ENCODE measurements at places on chromosomes 16 and 17. TPM values are rescaled to one million over a fixed set of nuclear protein-coding genes. Genes with fewer than 3 reads are reported as not detected.

GRCh38 chr17:43871946-43872690 lies 25.1 kb downstream of the CD300LG start:
- peak; percentile 7 for DNase-seq

DNA sequence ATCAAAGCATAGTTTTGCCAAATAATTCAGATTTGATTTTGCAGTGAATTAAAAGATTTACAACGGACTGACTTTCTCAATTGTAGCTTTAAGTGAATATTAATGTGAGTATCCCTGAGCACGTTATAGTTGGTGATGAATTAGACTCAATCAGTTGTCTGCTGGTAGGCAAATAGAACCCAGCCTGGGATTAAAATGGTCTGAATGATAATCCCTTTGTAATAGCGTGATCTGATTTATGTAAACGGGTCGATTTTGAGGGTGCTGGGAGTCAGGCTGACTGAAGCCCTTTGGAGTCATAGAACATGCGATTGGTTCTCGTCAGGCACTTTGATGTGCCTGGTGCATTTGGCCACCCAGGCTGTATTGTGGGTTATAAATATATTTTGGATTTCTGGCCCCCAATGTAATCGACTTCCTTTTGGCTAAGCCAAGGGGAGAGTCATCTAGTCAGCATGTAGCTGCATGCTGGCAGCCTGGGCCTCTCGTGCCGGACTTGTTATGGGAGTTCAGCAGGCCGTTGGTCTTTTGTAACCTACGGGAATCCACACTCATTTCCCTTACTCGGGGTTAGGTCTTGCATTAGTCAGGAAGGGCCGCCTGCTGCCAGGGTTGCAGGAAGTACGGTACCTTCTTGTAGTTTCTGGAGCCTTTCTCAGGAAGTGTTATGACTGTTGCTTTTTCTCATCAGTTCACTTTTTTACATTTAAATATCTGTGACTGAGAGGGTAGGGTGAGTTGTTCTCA lies 5.4 kb downstream of the PGS1 start:
- no peak for DNase-seq

- no peak for DNase-seq
Observed at GRCh38 chr16:24281466-24281865, 25.3 kb downstream of the CACNG3 start.

GRCh38 chr16:85651629-85652430 lies 36.9 kb downstream of the GINS2 start:
- peak; percentile 34 for DNase-seq

GRCh38 chr17:63445571-63445953 lies 544 bp downstream of the CYB561 start:
- peak; percentile 52 for DNase-seq

- DNase-seq, result peak; percentile 27
Observed at GRCh38 chr16:188674-189073, 8.4 kb downstream of the HBQ1 start.

DNA sequence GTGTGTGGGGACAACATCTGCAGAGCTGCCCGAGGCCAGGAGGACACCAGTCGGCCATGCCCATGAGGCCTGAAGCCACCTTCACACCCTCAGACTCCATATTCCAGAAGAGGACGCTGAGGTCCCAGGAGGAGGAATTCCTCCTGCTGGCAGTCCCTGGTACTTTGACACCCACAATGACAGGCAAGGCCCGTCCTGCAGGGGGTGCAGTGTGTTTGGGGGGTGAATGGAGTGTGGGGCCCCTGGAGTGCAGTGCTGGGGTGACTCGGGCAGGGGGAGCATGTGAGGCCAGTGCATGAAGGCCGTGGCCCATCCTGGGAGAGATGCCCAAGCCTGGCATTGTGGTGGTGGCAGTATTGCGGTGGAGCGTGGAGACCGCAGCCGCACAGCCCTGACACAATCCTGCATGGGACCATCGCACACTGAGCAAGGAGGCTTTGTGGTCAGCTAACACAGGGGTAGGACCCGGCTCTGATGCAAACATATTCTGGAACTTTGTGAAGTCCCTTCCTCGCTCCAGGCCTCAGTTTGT lies 52.2 kb downstream of the ZDHHC7 start:
- peak; percentile 40 for DNase-seq

- no peak for DNase-seq
Observed at GRCh38 chr16:20878682-20879147, 21.4 kb downstream of the DCUN1D3 start.

GRCh38 chr17:27907976-27908558 lies 14.9 kb upstream of the LYRM9 start:
- no peak for DNase-seq

- DNase-seq, result no peak
Observed at GRCh38 chr16:67641779-67642708, 2.9 kb upstream of the CARMIL2 start.

DNA sequence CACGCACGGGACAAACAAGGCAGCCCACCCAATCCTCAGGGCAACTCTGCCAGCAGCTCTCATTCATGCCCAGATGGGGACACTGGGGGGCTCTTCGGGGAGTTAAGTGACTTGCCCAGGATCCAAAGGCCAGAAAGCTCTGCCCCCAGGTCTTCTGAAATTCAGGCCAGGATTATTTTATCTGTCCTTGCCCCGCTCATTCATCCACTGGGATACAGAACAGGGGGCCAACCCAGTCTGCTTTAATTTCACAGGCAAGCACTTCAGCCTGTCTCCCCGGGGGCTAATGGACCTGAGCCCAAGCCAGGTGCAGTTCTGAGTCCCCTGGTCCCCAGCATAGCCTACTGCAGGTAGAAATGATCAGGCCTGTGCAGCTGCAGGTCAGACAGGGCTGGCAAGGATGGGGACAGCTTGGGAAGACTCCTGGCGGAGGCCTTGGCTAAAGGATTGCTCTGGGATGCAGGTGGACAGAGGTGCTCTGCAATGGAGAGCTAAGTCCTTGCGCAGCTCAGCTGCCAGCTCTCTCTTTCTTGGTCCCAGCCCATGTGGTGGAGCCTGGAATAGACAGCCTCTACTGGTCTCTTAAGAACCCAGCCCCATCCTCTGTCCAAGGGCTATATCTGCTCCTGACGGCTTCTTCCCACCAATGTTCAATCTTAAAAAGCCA lies 766 bp upstream of the B3GNT9 start:
- no peak for DNase-seq

DNA sequence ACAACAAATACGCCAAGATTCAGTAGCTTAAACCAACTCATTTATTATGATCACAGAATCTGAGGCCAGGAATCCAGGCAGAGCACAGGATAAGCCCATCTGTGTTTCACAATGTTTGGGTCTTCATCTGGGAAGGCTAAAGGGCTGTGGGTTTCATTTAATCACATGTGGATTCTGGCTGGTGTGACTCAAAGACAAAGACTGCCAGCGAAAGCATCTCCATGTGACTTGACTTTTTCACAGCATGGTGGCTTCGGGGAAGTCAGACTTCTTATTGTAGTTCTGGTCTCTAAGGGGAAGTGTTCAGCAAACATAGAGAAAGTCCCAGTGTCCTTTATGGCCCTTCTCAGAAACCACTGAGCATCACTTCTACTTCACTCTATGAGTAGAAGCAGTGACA lies 1014.4 kb upstream of the GOT2 start:
- no peak for DNase-seq

DNA sequence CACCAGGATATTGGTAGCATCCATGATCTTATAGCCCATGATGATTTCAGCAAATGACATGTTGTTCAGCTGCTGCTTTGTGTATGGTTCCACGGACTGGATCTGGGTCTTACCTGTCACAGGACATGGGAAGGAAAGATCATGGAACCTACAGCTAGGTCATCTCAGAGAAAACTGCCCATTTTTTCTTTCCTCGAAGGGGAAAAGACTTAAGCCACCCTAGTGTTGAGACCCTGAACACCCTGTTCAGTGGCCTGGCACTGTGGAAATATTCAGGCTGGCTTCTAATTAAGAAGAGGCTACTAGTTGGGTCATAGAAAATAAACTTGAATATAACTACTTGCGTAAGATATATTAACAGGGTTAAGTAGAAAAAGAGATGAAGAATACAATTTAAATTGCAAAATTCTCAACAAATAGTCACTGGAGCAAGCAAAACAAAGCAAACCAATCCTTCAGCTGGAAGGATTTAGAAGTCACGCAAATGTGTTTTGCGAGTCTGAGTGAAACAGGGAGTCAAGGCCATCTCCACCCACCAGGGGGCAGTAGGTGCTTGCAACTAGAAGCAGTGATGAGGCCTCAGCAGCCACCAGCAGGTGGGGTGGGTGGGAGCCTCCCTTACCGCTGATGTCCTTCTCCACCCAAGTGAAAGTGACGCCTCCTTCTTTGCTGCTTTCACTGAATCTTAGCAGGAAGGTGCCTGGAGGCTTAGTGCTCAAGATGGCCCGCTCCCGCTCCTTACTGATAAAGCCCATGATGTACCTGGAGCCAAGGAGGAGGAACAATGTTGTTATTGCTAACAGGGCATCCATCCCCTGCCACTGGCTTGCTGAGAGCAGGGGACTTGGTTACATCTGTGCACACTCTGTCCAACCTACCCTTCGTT lies 34.3 kb downstream of the STAT5A start:
- DNase-seq, result peak; percentile 92

DNA sequence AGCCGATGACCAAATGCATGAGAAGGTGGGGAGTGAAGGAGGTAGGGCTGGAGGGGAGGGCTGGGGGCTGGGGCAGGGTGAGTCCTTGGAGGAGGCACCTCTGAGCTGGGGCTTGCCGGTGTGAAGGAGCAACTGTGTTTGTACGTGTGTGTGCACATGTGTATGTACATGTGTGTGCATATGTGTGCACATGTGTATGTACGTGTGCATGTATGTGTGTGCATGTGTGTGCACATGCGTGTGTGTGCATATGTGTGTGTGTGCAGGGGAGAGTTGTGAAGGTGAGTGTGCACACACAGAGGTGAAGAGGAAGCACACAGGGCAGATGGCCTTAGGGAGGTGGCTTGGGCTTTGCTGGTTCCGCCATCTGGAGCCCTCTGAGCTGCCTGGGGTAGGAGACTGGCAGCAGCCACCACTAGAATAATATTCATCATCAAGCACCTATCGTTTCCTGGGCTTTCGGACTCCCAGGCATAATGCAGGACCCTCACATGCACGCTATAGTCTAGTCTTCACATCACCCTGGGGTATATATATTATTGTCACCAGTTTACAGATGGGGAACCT lies 120.9 kb upstream of the CDC42EP4 start:
- DNase-seq, result no peak

DNA sequence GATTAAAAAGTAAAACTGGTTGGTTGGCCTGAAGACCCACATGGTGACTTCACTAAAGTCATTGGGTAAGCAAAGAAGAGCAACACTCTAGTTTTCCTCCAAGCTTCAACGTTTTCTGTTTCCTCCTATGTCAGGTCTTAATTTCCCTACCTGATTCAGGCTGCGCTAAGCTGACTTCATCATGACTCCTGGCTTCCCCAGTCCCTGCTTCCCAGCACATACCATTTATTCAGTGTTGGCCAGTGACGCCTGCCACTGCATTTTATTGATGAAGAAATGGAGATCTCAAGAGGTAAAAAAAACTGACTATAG lies 645.3 kb downstream of the WWOX start:
- no peak for DNase-seq

DNA sequence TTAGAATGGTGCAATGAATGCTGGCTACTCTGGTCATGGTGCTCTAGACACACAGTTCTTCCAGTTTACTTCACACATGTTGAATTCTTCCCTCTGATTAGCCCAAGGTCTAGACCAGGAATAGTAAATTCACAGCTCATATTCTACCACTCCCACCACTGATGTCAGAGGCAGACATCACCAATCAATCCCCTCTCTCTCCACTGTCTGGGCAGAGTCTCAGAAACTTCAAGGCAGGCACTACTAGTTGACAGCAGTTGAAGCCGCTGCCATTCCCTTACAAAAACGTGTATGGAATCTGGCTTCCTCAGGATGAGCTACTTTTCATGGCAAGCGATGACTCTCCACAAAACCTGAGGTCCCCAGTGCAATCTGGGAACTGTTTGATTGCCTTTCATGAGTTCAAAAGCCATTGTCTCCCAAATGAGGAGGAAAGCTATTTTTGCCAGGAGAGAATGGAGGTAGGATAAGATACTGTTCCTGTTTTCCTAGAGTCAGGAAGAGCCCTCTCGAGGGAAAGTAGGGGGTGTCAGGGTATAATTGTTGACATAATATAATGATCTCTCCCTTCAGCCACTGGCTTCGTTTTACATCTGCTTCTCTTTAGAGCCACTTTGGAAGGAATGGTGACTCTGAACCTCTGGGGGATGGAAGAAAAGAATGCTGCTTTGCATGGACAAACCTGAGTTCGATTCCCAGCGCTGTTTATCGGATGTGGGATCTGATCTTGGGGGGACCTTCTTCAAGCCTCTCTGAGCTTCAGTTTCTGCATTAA lies 90.0 kb downstream of the FOXL1 start:
- no peak for DNase-seq

- DNase-seq, result peak; percentile 5
Observed at GRCh38 chr17:61809816-61810392, 53.4 kb downstream of the BRIP1 start.

- no peak for DNase-seq
Observed at GRCh38 chr17:31328160-31328535, 6.7 kb upstream of the EVI2A start.

GRCh38 chr16:79272141-79272577 lies 328.4 kb downstream of the MAF start:
- DNase-seq, result no peak

- DNase-seq, result no peak
Observed at GRCh38 chr17:17668775-17669579, 12.3 kb upstream of the RAI1 start.

- no peak for DNase-seq
Observed at GRCh38 chr17:45227101-45227925, 5.6 kb downstream of the FMNL1 start.

Gene FSCN2
- 4.3 TPM for total RNA-seq

Gene RNF157
- total RNA-seq, result 3.9 TPM

Gene WNT9B
- total RNA-seq, result not detected

Gene TP53TG3F
- total RNA-seq, result not detected

Gene RAC3
- 71.3 TPM for total RNA-seq

Gene WNK4
- total RNA-seq, result 8.6 TPM

Gene TMEM88
- 0.43 TPM for total RNA-seq

Gene MAP3K14
- total RNA-seq, result 6.2 TPM

Gene CETP
- total RNA-seq, result not detected

Gene RNF227
- total RNA-seq, result 1.1 TPM

Gene SCN4A
- total RNA-seq, result not detected

Gene WDR90
- 168 TPM for total RNA-seq

Gene OTOP3
- total RNA-seq, result not detected

Gene PPL
- total RNA-seq, result 58.1 TPM
